Neural progenitor cell (in vitro differentiated cells): ENCODE measurements at places on chromosomes 7 and 10. TPM values are rescaled to one million over a fixed set of nuclear protein-coding genes. Genes with fewer than 3 reads are reported as not detected.

GRCh38 chr7:16561943-16562342 lies 35.3 kb downstream of the LRRC72 start:
- no peaks in the 10 kb centered on the region for H3K27me3 ChIP-seq
- H3K27ac ChIP-seq: no peak overlapping the region
- H3K4me3 ChIP-seq: no peak overlapping the region
- DNase-seq: peak; percentile 17
- no peaks in the 10 kb centered on the region for H3K36me3 ChIP-seq

DNA sequence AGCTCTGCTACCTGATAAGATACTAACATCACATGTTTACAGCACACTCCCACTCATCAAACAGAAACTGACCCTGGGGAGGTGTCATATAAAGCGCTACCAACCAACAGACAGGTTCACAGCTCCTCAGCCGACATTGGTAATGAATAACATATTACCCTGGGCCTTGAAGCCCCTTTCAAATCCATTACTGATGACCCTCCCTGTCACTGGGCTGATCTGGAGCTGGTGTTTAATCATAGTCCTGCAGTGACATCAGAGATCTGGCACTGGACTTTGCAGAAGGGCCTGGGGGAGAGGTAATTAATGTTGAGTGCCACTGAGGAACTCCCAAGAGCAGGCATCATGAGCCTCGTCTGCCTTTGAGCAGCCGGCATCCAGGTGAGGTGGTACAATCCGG lies 306.5 kb upstream of the NFE2L3 start:
- no peak for DNase-seq
- no peaks in the 10 kb centered on the region for H3K27me3 ChIP-seq
- H3K4me1 ChIP-seq: peaks cover 8% of the 10 kb centered on the region
- no peak overlapping the region for H3K4me3 ChIP-seq
- H3K36me3 ChIP-seq: no peaks in the 10 kb centered on the region
- H3K27ac ChIP-seq: no peak overlapping the region

- no peak overlapping the region for H3K4me3 ChIP-seq
- no peak overlapping the region for H3K27ac ChIP-seq
- no peaks in the 10 kb centered on the region for H3K36me3 ChIP-seq
- H3K27me3 ChIP-seq: no peaks in the 10 kb centered on the region
These were observed 45.9 kb upstream of the DRGX start for GRCh38 chr10:49441488-49442476.

- DNase-seq: no peak
- no peak overlapping the region for H3K4me3 ChIP-seq
- peaks cover 71% of the 10 kb centered on the region for H3K4me1 ChIP-seq
- no peaks in the 10 kb centered on the region for H3K36me3 ChIP-seq
- no peaks in the 10 kb centered on the region for H3K27me3 ChIP-seq
- H3K27ac ChIP-seq: no peak overlapping the region
These were observed 24.4 kb downstream of the ZNF775 start for GRCh38 chr7:150403376-150404171.

GRCh38 chr7:141103847-141104429 lies 30.1 kb downstream of the TMEM178B start:
- H3K4me1 ChIP-seq: peaks cover 10% of the 10 kb centered on the region
- no peak for DNase-seq
- H3K27ac ChIP-seq: no peak overlapping the region
- H3K27me3 ChIP-seq: no peaks in the 10 kb centered on the region
- H3K36me3 ChIP-seq: no peaks in the 10 kb centered on the region
- no peak overlapping the region for H3K4me3 ChIP-seq

The AGR2 gene
- total RNA-seq: not detected in 2 replicates

DNA sequence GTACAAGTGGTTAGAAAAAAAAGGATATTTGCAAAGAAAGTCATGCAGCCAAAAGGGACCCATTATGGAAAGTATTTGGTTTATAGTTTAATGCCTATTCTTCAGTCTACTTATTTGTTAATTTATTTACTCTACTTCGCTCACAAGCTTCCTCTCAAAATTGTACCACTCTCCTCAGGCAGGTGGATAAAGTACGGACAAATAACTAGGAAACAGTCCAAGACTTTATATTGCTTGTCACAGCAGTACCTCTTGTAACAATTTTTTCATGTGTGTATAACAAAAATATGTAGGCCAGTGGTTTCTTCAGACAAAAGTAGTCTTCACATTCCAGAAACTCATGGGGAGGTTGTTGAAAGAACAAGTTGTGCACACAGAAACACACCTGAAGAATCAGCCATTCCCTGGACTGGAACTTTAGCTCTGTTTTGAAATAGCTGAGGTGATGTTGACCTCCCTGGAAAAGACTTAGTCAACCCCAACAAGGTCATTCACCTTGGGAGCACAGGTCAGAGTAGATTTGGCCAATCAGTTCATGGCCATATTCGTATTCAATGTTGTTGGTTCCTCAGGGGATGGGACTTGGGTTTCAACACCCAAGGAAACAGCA lies 73.4 kb downstream of the TES start:
- H3K27me3 ChIP-seq: no peaks in the 10 kb centered on the region
- H3K27ac ChIP-seq: no peak overlapping the region
- no peaks in the 10 kb centered on the region for H3K36me3 ChIP-seq
- H3K4me1 ChIP-seq: no peaks in the 10 kb centered on the region

DNA sequence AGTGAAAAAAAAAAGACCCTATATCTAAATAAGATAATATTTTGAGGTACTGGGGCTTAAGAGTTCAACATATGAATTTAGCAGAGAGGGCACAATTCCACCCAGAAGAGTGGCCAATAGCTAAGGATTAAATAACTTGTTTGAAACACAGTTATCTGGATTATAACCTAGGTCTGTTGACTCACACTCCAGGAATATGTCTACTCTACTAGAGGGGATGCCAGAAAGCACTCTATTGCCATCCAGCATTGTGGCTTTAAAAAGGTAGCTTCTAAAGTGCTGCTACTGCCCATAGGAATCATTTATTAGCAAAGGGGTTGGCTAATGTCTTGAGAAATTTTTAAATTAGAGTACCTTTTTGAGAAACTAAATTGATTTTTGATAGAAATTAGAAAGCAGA lies 102.2 kb downstream of the PPP1R3A start:
- H3K4me3 ChIP-seq: no peak overlapping the region
- no peak for DNase-seq
- H3K36me3 ChIP-seq: no peaks in the 10 kb centered on the region
- H3K27me3 ChIP-seq: no peaks in the 10 kb centered on the region

GRCh38 chr10:73769396-73769795 lies 12.5 kb upstream of the CHCHD1 start:
- peaks cover 16% of the 10 kb centered on the region for H3K4me1 ChIP-seq
- no peak overlapping the region for H3K4me3 ChIP-seq
- no peak overlapping the region for H3K27ac ChIP-seq
- H3K27me3 ChIP-seq: no peaks in the 10 kb centered on the region
- no peaks in the 10 kb centered on the region for H3K36me3 ChIP-seq

DNA sequence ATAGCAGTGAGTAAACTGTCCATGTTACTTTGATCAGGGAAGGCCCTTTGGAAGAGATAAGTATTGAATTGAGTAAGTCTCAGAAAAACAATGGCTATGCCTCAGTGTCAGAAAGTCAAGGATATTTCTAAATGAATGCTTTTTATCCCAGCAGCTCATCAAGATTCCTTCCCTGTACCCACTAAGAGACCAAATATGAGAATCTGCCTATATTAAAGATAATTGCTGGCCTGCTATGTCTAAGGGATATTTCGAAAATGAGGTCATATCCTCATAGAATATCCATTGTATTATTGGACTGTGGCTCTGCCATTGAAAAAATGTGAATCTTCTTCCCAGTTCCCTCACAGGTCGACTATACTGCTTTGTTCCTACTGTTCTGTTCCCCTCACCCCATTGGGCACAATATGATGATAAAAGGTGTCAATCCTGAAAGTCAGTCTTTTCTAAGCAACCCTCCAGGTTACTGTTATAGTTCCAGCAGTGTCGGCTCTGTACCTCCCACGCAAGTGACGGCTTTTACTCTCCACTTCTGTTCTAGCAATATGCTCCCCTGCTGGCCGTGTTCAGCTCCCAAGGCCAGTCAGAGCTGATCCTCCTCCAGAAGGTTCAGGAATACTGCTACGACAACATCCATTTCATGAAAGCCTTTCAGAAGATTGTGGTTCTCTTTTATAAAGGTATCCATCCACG lies 51.7 kb downstream of the BZW2 start:
- peaks cover 12% of the 10 kb centered on the region for H3K36me3 ChIP-seq
- no peak for DNase-seq
- no peak overlapping the region for H3K27ac ChIP-seq
- H3K4me3 ChIP-seq: no peak overlapping the region
- peaks cover 1% of the 10 kb centered on the region for H3K4me1 ChIP-seq

The RNF148 gene
- total RNA-seq: 0.11 and 0.40 TPM in 2 replicates

DNA sequence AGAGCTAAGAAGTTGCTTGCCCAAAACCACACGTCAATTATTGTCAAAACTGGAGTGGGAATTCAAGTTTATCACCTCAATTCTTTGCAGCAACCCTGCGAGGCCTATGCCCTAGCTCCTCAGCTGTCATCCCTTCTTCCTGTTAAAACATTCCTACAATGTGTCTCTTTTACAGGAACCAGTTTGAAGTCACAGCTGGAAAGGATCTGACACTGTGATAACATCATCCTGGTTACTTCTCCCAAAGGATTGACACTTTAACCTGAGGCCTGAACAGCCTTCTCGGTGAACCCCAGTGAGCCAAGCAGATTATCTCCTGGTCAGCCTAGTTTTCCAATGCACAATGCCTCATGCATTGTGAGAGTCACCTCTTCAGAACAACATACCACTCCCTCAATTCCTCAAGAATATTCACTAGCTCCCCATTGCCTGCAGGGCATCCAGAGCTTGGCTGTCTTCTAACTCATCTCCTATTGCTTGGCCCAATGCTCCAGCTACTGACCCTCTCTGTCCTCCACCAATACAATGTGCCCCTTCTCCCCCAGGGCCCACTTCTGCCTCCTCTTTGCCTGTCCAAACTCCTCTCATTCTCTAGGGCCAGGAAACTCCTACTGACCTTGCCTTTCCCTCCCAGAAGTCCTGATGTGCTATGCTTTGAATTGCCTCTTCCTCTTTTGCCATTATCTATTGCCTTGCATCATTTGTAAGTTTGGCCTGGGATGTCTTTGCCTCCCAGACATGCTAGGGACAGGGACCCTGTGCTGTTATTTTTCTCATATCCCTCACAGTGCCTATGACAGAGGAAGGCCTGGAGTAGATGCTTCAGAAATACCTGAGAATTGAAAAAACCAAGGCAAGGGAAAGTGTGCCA lies 10.4 kb upstream of the DLG5 start:
- peaks cover 17% of the 10 kb centered on the region for H3K4me1 ChIP-seq
- no peaks in the 10 kb centered on the region for H3K27me3 ChIP-seq
- no peak overlapping the region for H3K4me3 ChIP-seq
- H3K27ac ChIP-seq: no peak overlapping the region
- no peak for DNase-seq
- H3K36me3 ChIP-seq: no peaks in the 10 kb centered on the region

GRCh38 chr10:5534880-5535856 lies 10.4 kb downstream of the CALML3 start:
- H3K4me1 ChIP-seq: no peaks in the 10 kb centered on the region
- H3K27ac ChIP-seq: no peak overlapping the region
- H3K36me3 ChIP-seq: no peaks in the 10 kb centered on the region
- H3K4me3 ChIP-seq: no peak overlapping the region
- H3K27me3 ChIP-seq: no peaks in the 10 kb centered on the region

- no peak for DNase-seq
- H3K27me3 ChIP-seq: no peaks in the 10 kb centered on the region
- no peaks in the 10 kb centered on the region for H3K4me1 ChIP-seq
- H3K36me3 ChIP-seq: no peaks in the 10 kb centered on the region
- H3K4me3 ChIP-seq: no peak overlapping the region
These were observed 341.1 kb downstream of the PARD3 start for GRCh38 chr10:34474009-34474376.

DNA sequence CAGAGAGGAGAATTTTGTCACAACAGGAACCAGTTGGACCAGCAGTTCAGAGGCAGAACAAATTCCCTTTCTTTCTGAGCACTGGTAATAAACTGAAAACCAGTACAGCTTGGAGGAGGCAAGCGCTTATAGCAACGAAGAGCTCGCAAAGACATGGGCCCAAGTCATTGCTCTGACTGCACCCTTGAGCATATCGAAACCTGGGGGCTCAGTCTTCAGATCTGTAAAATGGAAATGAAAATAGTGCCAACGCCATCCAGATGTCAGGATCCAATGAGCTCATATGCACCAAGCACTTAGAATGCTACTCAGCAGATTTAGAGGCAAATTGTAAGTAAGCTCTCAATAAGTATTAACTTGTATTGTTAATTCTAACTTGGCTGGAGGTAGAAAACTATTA lies 14.4 kb upstream of the CALU start:
- H3K4me1 ChIP-seq: peaks cover 4% of the 10 kb centered on the region
- H3K27ac ChIP-seq: no peak overlapping the region
- no peaks in the 10 kb centered on the region for H3K36me3 ChIP-seq
- no peak overlapping the region for H3K4me3 ChIP-seq

The CYP26C1 gene
- 0.04 and 0.22 TPM in 2 replicates for total RNA-seq

DNA sequence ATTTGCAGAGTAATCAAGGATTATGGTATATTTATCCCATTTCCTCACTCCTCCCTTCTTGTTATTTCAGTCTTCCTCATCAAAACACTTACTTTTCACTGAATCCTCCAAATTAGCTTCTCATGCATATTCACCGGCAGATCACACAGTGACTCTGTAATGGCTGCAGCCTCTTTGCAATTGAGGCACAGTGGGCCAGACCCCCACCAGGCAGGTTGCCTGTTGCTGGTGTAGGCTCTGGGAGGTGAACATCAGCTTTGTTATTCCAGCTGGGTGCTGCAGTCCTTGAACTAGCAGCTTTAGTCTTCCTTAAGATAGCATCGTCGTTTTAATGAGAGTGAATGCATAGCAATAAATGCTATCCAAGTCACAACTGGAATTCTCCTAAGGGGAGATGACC lies 449.3 kb downstream of the CNTNAP2 start:
- H3K4me3 ChIP-seq: no peak overlapping the region
- DNase-seq: no peak
- H3K36me3 ChIP-seq: no peaks in the 10 kb centered on the region
- H3K4me1 ChIP-seq: no peaks in the 10 kb centered on the region
- no peaks in the 10 kb centered on the region for H3K27me3 ChIP-seq
- no peak overlapping the region for H3K27ac ChIP-seq

The TMEM196 gene
- total RNA-seq: not detected in 2 replicates

DNA sequence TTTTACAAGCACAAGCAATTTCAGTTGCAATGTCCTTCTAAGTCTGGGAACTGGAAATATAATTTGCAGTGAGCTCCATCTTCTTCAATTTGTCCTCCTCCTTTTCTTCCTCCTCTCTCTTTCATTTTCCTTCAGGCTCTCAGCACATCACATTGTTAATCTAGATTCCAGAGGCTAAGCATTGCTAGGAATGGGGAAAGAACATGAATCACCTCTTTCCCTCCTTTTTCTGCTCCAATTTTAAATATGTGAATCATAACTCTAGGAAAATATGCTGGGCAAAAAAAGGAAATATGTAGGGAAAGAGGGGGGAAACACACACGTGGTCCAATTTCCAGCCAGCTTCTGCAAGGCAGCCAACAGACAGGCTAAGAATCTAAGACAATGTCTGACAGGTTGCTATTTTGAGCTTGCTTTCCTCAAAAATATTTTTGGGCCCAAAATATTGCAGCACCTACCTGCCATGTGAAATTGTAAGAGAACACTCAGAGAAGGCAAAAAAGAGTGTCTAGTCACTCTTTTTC lies 72.7 kb upstream of the NUPR2 start:
- H3K36me3 ChIP-seq: no peaks in the 10 kb centered on the region
- no peak overlapping the region for H3K4me3 ChIP-seq
- no peak for DNase-seq
- no peaks in the 10 kb centered on the region for H3K4me1 ChIP-seq
- no peak overlapping the region for H3K27ac ChIP-seq
- no peaks in the 10 kb centered on the region for H3K27me3 ChIP-seq

GRCh38 chr7:130345725-130346124 lies 1.1 kb downstream of the CPA5 start:
- H3K4me1 ChIP-seq: peaks cover 33% of the 10 kb centered on the region
- H3K36me3 ChIP-seq: no peaks in the 10 kb centered on the region
- H3K27me3 ChIP-seq: no peaks in the 10 kb centered on the region
- H3K27ac ChIP-seq: peak overlapping the region; percentile 72
